ENCODE measurements at places on chromosomes 5 and 9.

DNA sequence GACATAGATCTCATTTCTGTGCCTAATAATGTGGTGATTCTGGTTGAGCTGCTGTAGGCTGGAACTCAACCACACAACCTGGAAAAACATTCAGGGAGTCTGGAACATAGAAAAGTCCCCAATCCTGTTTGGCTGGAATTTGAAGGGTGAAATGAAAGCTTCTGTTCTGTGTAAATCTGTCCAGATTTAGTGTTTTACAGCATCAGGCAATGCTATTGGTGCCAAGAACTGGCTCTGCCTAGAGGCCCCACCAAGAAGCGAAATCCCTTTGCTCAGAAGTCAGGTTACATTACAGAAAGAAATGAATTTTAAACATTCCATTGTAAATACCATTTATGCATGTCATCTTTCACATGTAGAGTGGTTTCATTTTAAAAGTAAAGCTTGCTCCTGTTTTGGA, 56.3 kb downstream of the TMEM174 start:
- DNase-seq, result no peak

DNA sequence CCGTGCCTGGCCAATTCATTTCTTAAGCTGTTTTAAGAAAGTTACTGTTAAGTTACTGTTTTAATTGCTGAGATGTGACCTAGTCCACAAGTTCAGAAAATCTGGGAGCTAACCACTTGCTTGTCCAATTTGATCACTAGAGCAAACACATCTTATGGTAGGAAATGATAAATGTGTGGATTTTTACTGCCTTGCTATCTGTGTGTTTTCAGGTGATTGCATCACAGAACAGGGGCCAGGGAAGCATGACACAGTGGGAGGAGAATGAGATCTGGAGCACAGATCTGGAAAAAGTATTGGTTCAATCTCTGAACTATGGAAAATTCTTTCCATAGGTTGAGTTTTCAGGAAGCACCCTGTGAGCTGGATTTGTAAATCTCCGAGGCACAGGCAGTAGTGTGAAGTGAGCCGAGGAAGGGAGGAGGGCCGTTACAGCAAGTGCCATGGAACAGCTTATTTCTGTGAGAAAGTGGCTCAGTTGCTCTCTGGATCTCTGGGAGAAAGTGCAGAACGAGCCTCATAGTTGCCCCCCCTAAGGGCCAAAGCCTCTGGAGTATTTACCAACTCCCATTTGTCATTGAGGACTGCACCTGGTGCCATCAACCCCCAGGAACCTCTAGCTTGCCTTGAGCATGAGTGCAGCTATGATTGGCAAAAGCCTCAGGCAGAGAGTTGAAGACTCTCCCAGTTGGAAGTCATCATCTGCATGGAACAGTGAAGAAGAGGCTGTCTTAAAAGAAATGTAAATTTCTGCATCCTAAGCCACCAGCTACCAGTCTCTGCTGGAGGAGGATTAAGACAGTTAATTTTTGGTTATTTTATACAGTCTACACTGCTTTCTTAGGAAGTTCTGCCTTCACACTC, 161.8 kb upstream of the CLINT1 start:
- DNase-seq, result no peak

DNA sequence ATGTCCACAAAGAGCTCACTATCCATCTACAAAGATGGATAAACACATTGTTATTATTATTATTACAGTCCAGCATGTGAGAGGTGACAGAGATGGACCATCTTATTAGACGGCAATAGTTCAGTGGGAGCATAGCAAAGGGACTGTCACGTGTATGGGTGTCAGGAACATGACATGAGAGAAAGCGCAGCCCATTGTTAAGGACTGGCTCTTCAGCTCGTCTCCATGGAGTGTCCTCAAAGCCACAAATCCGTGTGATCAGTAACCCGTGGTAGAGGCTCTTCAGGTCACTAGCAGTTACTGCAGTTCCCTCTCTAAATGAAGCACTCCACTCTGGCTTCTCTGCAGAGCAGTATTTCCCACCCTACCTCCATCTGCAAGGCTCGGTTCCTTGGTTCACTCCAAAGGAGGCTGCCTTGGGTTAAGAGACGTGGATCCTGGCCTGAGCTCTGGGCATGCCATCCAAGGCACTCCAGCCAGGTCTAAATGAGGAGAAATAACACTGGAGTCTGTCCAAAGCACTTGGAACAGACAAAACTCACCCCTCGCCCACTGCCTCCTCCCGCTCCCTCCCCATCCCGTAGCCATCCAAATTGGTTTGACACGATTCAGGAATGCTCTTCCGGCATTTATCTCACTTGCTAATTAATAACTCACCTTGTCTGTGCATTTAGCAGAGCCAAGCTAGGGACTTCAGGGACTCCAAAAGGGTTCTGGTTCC, 122.3 kb upstream of the WWC1 start:
- DNase-seq, result no peak

- no peak for DNase-seq
Observed at GRCh38 chr5:137119321-137119720, 379.8 kb downstream of the SPOCK1 start.

DNA sequence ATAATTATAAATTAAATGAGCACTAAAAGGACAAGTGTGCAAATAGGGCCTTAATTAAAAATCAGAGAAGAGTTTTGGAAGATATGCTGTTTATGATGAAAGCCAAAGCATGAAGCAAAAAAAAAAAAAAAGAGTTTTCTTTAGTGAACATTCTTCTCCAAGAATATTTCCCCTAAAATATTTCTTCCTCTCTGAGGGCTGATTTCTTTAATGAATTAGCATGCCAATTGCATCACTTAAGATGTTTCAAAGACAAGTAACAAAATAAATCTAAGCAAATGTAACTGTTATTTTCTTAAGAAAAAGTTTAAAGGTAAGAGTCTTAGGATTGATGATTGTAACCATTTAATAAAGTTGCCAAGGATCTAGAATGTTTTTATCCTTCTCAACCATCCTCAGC, 81.6 kb upstream of the MPDZ start:
- no peak for DNase-seq

DNA sequence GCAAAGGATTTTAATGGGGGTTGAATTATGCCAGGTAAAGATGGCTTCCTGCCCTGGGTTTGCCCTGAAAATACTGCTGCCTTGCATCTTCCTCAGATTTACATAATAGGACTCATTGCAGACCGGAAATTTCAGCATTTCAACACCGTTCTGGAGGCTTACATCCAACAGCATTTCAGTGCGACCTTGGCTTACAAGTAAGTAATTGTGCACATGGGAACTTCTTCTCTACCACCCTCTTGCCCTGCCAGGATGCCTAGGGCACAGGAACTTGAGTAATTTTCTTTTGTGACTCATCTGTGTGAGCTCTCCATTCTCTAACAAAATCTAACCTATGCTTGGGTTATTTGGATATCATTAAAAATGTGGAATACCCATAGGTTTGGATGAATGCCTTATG, 80.2 kb downstream of the DOCK2 start:
- DNase-seq, result no peak

GRCh38 chr5:34803974-34804732, 34.8 kb upstream of the TTC23L start:
- DNase-seq, result no peak

All from activated CD4-positive, alpha-beta T cell treated with anti-CD3 and anti-CD28 coated beads for 36 hours (primary cell).